ENCODE measurements at places on chromosomes 7 and 10.

- no peak for DNase-seq
These were observed 130.8 kb downstream of the PRPF18 start for GRCh38 chr10:13717571-13717935.

- no peak for DNase-seq
These were observed 191.9 kb downstream of the MDFIC start for GRCh38 chr7:115113776-115114175.

DNA sequence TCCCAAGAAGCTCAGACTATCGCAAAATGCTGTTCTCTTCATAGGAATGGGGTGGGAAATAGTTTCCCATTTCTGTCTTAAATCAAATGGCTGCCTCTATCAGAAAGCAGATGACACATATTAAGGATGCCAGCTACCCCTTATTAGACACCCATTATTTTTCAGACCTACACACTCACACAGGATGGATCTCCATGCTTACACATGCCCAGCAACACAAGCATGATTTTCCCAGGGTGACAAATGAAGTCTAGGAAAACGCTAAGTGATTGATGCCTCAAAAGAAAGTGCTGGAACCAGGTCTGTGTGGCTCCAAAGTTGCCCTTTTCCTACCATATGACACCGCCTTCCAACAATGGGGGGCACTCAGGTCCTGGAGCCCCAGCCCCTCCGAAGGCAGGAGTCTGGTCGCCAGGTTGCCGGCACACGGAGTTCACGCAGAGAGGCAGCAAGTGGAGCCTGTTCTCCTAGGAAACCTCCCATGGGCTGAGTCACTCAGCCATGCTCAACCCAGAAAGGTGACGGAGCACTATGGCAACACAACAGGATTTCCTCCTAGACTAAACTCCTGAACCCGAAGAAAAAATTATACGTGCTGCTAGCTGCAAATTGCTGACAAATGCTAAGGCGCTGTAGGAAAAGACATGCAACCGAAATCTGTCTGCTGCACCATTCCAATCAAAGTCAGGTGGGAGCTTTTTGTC lies 19.8 kb downstream of the VOPP1 start:
- no peak for DNase-seq

GRCh38 chr7:38817526-38817925 lies 91.5 kb downstream of the VPS41 start:
- DNase-seq, result no peak

- no peak for DNase-seq
These were observed 68.6 kb upstream of the CACUL1 start for GRCh38 chr10:118823256-118823907.

DNA sequence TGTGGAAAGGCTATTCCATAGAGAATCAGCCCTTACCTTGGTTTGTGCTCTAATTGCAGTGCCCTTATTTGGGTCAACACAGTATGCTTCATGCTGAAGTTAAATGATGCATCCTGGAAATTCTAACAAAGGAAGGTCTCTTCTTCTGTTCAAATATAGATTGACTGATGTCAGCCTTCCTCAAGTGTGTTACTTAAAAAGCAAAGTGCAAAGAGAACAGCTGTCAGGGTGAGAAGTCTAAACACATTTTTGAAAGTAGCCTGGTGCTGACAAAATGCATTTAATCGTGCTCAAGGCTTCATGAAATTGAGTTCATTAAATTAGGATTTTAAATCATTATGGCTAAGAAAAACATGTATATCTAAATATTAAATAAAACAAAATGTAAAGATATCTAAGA lies 19.5 kb downstream of the AGR2 start:
- no peak for DNase-seq

DNA sequence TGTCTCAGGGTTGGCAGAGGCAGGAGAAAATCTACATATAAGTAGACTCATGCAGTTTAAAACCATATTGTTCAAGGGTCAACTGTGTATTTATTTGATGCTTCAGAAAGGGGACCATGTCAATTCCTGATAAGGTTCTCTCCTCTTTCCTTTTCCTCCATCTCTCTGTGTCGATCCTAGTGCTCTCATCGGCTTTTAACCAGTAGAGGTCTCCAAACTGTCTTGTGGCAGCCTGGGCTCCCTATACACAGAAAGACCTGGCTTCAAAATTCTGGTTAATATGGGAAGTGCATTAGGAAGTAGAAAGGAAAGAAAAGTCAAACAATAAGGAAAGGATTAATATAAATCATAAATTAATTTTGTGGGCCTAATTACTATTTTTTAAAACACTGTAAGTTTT lies 304.4 kb upstream of the C7orf33 start:
- DNase-seq, result no peak

DNA sequence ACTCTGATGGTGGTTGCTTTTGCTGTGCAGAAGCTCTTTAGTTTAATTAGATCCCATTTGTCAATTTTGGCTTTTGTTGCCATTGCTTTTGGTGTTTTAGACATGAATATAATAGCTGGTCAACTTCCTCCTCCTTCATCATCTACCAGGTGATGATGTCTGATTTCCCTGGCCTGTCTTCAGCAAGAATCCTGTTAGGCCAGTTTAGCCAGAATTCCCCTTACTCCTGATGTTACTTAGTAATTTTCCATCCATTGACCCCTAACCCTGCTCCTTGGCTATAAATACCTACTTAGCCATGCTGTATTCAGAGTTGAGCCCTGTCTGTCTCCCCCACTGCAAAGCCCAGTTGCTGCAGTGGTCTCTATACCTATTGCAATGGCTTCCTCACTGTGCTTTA lies 91.4 kb downstream of the ZNF777 start:
- no peak for DNase-seq

GRCh38 chr10:115063701-115064658 lies 29.2 kb upstream of the ATRNL1 start:
- DNase-seq, result no peak

DNA sequence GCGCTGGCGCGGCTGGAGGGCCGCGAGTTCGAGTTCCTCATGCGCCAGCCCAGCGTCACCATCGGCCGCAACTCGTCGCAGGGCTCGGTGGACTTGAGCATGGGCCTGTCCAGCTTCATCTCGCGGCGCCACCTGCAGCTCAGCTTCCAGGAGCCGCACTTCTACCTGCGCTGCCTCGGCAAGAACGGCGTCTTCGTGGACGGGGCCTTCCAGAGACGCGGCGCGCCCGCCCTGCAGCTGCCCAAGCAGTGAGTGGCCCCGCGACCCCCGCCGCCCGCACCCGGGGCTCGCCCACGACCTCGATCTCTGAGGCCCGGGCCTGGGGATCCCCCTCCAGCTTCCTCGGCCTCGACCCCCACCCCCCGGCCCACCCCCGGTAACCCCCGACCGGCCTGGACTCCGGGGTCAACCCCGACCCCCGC lies 537 bp downstream of the FOXK1 start:
- no peak for DNase-seq

DNA sequence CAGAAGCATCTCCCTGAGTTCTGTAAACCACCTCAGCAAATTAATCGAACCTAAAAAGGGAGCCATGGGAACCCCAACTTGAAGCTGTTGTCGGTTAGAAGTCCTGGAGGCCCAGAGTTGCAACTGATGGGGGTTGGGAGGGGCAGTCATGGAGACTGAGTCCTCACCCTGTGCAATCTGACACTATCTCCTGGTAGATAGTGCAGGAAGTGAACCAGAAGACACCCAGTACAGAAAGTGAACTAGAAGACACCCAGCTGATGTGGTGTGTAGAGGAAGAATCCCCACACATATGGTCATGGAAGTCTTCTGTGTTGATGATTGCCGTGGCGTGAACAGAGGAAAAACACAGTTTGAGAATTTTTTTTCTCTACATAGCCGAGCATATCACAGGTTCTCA lies 58.8 kb upstream of the SRRM3 start:
- DNase-seq, result no peak

DNA sequence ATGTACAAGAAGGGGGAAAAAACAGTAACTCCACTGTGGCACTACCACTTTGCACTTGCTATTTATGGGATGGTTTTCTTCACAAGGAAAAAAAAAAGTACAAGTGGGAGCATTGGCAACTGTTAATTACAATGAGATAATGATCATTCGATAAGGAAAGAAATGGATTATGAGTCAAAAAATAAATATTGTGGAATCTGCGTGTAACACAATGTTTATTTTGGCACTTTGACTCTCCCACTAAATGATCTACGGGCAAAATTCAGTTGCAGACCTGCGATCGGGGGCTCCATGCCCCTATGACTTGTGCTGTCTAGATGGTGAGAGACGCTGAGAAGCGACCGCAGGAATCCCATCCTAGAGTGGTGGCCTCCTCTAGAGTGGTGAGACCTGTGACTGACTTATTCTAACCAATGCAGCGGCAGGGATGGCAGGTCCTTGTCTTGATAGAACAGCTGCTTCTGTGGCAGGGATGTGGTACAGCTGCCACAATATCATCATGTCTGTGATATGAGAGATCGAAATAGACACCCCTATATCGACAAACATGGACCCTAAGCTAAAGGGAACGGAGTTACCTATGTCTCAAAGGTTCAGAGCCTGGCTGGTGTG lies 345.0 kb upstream of the KLF6 start:
- no peak for DNase-seq

GRCh38 chr7:81573128-81573527 lies 196.7 kb downstream of the HGF start:
- DNase-seq, result no peak

DNA sequence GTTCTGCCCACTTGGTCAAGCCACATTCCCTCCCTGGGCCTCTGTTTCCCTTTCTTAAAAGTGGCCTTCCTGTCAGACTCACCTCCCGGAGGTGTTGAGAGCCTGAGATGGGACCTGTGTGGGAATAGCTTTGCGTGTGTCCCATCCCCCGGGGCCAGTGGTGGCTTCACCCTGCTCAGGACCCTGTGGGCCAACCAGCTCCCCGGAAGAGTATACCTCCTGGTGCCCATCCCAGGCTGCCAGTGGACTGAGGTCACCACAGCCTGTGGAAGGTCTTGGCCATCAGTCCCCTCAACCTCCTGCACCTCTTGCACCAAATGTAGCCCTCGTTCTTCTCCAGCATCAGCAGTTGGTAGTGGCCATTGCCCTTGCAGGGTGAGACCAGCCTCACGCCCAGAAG lies 145.1 kb downstream of the RGS10 start:
- no peak for DNase-seq

DNA sequence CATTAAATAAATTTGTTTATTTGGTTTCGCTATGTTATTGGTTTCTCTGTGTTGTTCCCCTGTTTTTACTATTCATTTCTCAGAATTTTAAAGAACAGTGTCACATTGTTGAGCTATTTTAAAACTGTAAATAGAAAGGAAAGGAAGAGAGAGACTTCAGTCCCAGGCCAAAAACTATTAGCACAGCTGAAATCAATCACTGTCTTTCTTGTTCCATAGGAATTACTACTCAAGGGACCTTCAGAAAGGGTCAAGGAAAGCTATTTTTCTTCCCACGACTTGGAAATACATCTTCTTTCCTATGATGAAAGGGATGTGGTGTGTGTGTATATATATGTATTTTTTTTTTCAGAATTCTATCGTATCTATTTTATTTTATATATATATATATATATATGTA lies 29.0 kb upstream of the GNAT3 start:
- DNase-seq, result no peak

GRCh38 chr7:67644151-67644550 lies 647.5 kb downstream of the TYW1 start:
- DNase-seq, result no peak

GRCh38 chr7:16071246-16071857 lies 350.0 kb downstream of the CRPPA start:
- DNase-seq, result no peak

DNA sequence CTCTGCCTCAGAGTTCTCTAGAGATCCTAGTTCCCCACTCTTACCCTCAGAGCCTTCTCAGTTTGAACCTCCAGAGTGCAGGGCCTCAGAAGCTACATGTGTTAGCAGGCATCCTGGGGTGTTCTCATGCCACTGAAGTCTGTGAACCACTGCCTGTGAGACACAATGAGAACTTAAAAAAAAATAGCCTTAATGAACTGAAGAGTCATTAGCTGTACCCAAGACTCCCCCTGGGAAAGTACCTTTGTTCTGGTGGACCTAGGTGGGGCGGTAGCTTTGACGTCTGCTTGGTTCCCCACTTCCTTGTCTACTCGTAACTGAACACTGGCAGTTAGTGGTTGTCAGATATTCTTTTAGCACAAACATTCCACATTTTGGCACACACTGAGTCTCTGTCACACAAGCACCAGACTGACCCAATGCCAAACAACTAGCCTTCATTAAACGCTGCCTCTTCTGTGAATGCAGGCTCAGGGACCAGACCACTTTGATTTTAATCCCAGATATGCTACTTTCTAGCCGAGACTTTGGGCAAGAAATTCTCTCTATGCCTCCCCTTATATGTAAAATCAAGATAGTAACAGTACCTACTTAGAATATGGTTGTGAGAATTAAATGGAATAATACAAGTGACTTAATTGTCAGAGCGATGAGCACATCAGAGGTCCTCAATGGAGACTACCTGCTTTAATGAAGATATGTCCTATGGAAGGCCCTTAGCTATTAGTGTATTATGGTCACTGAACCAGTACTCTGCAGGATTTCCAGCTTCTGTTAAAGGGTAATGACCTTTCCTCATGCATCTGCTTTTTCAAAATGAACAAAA lies 75.3 kb upstream of the CC2D2B start:
- DNase-seq, result no peak

GRCh38 chr7:43148161-43148731 lies 35.8 kb downstream of the HECW1 start:
- no peak for DNase-seq

GRCh38 chr10:110733218-110733952 lies 89.2 kb downstream of the RBM20 start:
- DNase-seq, result no peak

DNA sequence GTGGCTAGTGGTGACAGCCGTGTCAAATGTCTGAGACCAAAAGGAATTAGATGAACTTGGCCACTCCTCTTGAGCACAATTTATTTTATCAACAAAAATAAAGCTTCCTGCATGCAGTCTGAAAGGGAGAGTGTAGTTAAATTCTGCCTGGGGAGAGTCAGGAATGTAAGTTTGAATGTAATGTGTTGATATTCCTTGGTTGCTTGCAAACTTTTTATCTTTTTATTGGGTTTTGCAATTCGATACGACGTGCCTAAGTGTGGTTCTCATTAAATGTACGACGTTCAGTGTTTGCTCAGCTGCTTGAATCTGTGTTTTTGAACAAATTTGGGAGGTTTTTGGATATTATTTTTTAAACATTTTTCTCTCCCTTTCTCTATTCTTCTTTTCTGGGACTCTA lies 839.9 kb downstream of the CCSER2 start:
- no peak for DNase-seq

DNA sequence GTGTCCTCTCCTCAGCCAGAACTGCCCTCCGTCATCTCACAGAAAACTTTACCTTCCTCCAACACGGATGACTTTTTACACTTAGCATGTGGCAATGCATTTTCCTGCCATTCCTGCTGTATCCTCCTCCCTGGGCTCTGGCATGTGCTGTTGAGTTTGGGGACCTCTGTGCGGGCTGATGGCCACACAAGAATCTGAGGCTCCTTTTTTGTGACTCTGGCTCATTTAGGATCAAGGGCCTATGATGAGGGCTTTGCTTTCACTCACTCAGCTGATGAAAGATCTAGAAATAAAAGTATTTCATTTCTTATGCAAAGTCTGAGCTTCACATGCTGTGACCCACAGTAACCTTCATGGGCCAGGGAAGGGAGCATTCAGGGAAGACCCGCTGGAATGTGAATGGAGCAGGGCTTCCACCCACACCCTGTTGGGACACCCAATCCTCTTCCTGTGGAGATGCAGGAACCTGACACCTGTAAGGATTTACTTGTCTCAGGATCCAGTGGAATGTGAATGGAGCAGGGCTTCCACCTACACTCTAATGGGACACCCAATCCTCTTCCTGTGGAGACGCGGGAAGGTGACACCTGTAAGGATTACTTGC lies 500.3 kb upstream of the MKI67 start:
- no peak for DNase-seq

- DNase-seq, result no peak
These were observed 50.5 kb downstream of the SH3PXD2A start for GRCh38 chr10:103804871-103805270.

Measured in stimulated activated CD4-positive, alpha-beta T cell treated with anti-CD3 and anti-CD28 coated beads, Interleukin-1b, Interleukin-23, amount 100 ng/mL, for 4 hours (primary cell).